ENCODE measurements at places on chromosomes 13 and 19. TPM values are rescaled to one million over a fixed set of nuclear protein-coding genes. Genes with fewer than 3 reads are reported as not detected.

Gene PRR36
- total RNA-seq: under 0.01 TPM

Gene EDNRB
- total RNA-seq: 0.29 TPM

Gene PRX
- 2.7 TPM for total RNA-seq

Gene KIR2DL3
- not detected for total RNA-seq

Gene THSD1
- total RNA-seq: 18.3 TPM

Gene ZNF850
- 3.2 TPM for total RNA-seq

Gene FCGBP
- under 0.01 TPM for total RNA-seq

Gene TEX29
- total RNA-seq: 0.36 TPM

Gene PTH2
- not detected for total RNA-seq

Gene MISP
- 0.59 TPM for total RNA-seq

Gene COMP
- 14.8 TPM for total RNA-seq

Gene ELSPBP1
- not detected for total RNA-seq

Gene CEACAM5
- total RNA-seq: not detected

Gene LRRC4B
- not detected for total RNA-seq

Gene ZNF77
- total RNA-seq: 3.5 TPM

Gene ZNF536
- not detected for total RNA-seq

Gene RRAS
- total RNA-seq: 23.9 TPM

Gene SPACA4
- total RNA-seq: not detected

Gene PSG11
- not detected for total RNA-seq

Gene CCL25
- total RNA-seq: not detected

Gene PLPPR3
- total RNA-seq: 0.36 TPM

Gene SULT2A1
- total RNA-seq: not detected

Gene CYP2A7
- total RNA-seq: not detected

Gene CYP2A6
- total RNA-seq: not detected

Gene N4BP2L1
- total RNA-seq: 11.2 TPM

Gene C13orf42
- not detected for total RNA-seq

Gene LILRB3
- not detected for total RNA-seq

Gene CLEC17A
- total RNA-seq: under 0.01 TPM

Gene SIGLEC14
- total RNA-seq: not detected

Gene SKA3
- 13.0 TPM for total RNA-seq

Gene ZNF729
- total RNA-seq: not detected

Gene PSG3
- total RNA-seq: not detected

Gene ERCC5
- total RNA-seq: 99.2 TPM

Gene ZFP82
- 9.0 TPM for total RNA-seq

Gene ZNF701
- total RNA-seq: 14.5 TPM

Gene ZFR2
- total RNA-seq: not detected

Gene ZNF585A
- 10.9 TPM for total RNA-seq

Gene NKG7
- not detected for total RNA-seq

Gene KIR3DL1
- total RNA-seq: not detected

Gene NOVA2
- not detected for total RNA-seq

Gene ZNF546
- 8.7 TPM for total RNA-seq

Gene PDX1
- not detected for total RNA-seq

Gene TRPM4
- total RNA-seq: 15.9 TPM

Measured in osteoblast (primary cell).